ENCODE measurements at places on chromosomes 6 and 20.

DNA sequence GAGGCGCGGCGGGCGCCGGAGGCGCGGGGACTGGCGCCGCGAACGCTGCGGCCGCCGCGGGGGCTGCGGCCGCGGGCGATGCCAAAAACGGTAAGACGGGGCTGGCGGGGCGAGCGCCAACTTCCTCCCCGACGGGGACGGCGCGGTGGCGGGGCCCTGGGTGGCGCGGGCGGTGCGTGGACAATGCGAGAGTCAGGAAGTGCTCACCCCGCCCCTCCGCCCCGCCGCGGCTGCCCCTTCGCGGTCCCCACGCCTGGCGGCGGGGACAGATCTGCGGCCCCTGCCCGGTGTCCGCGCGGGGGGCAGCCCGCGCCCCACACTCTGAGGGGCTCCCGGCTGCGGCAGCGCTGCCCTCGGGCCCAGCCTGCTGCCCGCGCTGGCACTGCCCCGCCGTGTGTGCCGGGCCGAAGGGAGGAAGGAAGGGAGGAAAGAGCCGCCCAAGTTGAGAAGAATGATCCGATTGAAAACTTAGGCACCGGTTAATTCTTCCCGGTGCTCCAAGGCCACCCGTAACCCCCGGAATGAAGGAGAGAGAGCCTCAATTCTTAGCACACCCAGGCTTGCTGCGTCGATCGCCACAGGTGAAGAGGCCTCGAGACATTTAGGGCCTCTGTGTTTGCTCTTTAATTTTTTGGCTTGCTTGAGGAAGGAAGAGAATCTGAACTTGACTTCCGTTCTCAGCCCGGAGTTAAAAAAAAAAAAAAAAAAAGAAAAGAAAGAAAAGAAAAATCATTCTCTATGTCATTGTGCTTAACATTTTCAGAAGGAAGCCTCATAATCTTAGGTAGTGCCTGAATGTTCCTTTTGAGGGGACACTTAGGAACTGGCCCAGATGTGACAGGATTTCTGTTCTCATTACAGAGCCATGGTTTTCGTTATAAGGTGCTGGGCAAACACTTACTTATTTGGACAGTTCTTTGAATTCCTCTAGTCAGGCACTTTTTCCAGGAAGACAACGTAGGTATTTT, 982 bp downstream of the HECA start:
- peak; percentile 31 for DNase-seq

- DNase-seq: peak; percentile 72
Measured at GRCh38 chr20:17898548-17898994, 70.0 kb downstream of the SNX5 start.

- DNase-seq: no peak
Measured at GRCh38 chr6:89483111-89483720, 50.3 kb downstream of the ANKRD6 start.

DNA sequence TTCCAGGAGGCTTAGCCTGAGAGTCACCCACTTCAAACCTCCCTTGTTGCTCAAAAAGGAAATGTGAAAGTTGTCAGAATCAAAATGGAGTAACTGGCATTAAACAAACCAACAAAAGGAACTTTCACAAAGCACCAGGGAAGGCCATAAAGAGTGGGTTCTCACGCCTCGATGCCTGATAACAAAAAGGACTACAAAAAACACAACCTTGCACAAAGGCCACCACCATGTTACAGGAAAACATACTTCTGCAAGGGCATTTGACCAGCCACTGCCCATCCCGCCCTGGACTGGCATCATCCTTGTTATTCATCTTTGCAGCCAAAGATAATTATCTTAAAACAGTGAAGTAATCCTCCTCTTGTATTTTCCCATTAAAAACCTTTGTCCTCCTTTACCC, 34.8 kb downstream of the RNASET2 start:
- no peak for DNase-seq

GRCh38 chr6:137258170-137258569, 39.0 kb upstream of the IFNGR1 start:
- no peak for DNase-seq

GRCh38 chr6:131038597-131039344, 24.3 kb downstream of the EPB41L2 start:
- no peak for DNase-seq

GRCh38 chr6:65295812-65296211, 411.2 kb downstream of the EYS start:
- DNase-seq: no peak

DNA sequence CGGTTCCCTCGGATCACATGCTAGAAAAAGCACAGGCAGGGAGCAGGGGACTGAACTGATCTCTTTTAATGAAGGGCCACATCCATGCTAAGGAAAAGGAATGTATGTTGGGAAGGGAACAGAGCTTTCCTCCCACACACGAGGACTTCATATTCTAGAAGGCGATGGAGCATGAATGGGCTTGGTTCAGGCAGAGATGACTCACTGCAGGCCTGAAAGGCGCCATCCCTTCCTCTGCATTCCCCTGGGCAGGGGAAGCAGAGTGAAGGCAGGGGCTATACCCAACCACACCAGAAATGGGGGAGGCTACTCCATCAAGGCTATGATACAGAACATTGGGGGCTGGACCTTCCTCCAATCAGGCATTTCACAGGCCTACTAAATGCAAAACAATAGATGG, 30.6 kb downstream of the ELMO2 start:
- DNase-seq: no peak

GRCh38 chr20:45339084-45339483, 9.1 kb downstream of the SDC4 start:
- no peak for DNase-seq

GRCh38 chr6:13445744-13446115, 41.7 kb downstream of the GFOD1 start:
- no peak for DNase-seq

- DNase-seq: no peak
Measured at GRCh38 chr20:33875534-33876026, 64.4 kb downstream of the CHMP4B start.

GRCh38 chr6:57048577-57048976, 2.1 kb downstream of the KIAA1586 start:
- DNase-seq: no peak

DNA sequence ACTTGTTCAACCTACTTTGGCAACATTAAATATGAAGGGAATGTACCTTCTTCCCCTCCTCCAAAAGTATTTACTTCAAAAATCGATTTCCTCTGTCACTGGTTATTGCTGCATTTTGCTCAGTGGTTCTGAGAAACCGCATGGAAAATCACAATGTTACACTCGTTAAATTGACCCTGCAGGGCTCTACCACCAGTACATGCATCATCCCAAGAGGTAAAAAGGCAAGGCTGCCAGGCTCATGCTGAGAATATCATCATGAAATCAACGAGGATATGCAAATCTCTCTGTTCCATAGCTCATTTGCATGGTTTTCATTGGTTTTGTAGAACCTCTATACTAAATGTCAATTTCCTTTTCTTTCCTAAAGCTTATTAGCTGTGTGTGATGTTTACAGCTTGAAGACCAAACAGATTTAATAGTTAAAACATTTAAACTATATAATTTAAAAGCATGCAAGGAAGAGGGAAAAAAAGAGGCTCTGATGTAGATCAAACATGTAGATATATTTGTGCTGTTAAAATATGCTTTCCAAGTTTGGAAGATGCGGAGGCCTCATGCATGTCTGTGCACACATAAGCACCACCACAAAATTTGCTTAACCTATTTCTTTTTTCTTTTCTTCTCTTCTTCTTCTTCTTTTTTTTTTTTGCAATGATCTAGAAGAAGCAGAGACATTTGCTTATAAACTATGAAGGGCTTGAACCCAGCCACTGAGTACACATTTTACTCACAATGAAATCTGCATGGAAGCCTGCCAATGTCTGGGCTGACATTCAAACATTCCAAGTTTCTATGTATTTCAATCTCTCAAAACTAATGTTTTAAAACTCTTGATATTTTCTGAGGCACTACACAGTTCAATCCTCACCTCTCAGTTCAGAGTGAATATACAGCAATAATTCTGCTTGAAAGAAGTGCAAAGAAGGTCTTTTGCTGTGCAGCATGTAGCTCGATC, 194.0 kb downstream of the GMPR start:
- DNase-seq: no peak

DNA sequence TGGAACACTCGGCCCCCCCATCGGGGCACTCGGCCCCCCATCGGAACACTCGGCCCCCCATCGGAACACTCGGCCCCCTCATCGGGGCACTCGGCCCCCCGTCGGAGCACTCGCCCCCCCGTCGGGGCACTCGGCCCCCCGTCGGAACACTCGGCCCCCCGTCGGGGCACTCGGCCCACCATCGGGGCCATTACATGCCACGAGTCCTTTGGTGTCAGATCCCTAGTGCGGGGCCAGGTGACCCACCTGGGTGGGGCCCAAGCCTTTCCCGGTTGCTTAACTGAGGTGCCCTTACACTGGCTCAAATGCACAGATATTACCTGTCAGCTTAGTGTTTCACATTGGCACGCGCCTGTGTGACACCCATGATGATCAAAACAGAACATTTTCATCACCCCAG, 95.9 kb downstream of the TAF4 start:
- DNase-seq: no peak
